Effector memory CD4-positive, alpha-beta T cell (primary cell): ENCODE measurements at places on chromosomes 5 and 9.
A peak's percentile ranks its signal among the peaks of the same experiment; 100 is the strongest.

- no peaks in the 10 kb centered on the region for H3K27me3 ChIP-seq
- DNase-seq, result no peak
- no peaks in the 10 kb centered on the region for H3K4me1 ChIP-seq
- no peak overlapping the region for H3K27ac ChIP-seq
Observed at GRCh38 chr5:122454541-122454940, 142.5 kb downstream of the SNCAIP start.

DNA sequence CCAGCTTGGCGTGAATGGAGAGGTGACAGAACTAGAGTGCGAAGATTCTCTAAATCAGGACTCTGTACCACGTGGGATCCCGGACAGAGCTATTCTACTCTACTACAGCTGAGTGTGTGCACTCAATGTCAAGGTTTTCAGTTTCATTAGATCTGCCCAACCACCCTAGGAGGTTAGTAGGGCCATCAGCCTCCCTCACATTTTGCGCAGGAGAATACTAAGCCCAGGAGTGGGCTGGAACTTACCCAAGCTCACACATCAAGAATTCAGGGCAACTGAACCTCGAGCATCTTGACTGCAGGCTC, 68.3 kb upstream of the TBC1D2 start:
- H3K36me3 ChIP-seq, result no peaks in the 10 kb centered on the region
- DNase-seq, result no peak
- H3K4me1 ChIP-seq, result no peaks in the 10 kb centered on the region
- H3K27ac ChIP-seq, result no peak overlapping the region
- H3K27me3 ChIP-seq, result no peaks in the 10 kb centered on the region

GRCh38 chr9:101315112-101315450, 69.7 kb downstream of the BAAT start:
- no peak overlapping the region for H3K27ac ChIP-seq
- no peaks in the 10 kb centered on the region for H3K27me3 ChIP-seq
- H3K4me3 ChIP-seq, result no peak overlapping the region
- H3K36me3 ChIP-seq, result no peaks in the 10 kb centered on the region
- no peaks in the 10 kb centered on the region for H3K4me1 ChIP-seq
- no peak for DNase-seq

DNA sequence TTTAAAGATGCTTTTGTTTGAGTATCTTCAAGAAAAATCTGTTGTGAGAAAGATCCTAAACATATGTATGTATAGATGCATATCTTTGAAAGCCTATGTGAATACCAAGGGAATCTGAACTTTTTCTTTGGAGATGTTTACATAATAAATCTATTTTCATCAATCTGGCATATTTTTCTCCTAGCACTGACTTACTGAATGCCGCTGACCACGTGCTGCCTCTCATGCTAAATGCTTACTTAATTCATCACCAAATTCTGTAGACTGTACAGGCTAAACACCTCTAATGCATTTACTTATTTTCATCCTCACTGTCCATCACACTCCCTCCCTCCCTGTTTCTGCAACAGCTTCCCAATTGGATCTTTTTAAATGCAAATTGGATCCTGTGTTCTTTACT, 566.2 kb upstream of the WWC1 start:
- no peaks in the 10 kb centered on the region for H3K27me3 ChIP-seq
- H3K36me3 ChIP-seq, result no peaks in the 10 kb centered on the region
- DNase-seq, result no peak
- no peak overlapping the region for H3K4me3 ChIP-seq

DNA sequence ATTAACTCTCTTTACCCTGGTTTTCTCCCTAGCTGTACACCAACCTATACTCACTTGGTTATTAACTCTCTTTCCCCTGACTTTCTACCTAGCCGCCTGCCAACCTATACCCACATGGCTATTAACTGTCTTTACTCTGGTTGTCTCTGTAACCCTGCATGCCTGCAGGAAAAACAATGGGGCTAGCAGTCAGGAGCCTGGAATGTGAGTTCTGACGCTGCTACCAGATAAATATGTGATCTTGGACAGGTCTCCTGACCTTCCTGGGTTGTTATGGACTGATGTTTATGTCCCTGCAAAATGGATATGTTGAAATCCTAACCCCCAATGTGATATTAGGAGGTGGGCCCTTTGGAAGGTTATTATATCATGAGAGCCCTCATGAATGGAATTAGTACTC, 119.2 kb downstream of the SMARCA2 start:
- no peaks in the 10 kb centered on the region for H3K4me1 ChIP-seq
- DNase-seq, result no peak
- H3K36me3 ChIP-seq, result peaks cover 54% of the 10 kb centered on the region
- no peak overlapping the region for H3K27ac ChIP-seq
- H3K27me3 ChIP-seq, result no peaks in the 10 kb centered on the region

DNA sequence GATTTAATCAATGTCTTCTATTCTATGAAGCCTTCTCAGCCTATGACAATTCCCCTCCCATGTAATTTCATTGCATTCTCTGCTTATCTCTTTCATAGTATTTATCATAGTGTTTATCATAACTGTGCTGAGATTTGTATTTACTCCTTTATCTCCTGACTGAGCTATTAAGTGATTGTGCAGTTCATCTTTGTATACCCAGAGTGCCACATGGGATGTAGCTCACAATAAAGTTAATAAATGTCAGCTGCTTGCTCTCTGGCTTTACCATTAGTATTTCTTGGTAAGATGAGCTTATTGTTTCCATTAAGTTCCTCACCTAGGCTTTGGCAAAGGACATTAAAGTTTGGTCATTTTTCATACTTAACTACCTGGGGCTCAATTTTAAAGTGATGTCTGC, 275.1 kb upstream of the MPDZ start:
- no peak overlapping the region for H3K27ac ChIP-seq
- H3K4me1 ChIP-seq, result no peaks in the 10 kb centered on the region
- no peaks in the 10 kb centered on the region for H3K36me3 ChIP-seq
- H3K27me3 ChIP-seq, result no peaks in the 10 kb centered on the region
- DNase-seq, result no peak
- H3K4me3 ChIP-seq, result no peak overlapping the region

DNA sequence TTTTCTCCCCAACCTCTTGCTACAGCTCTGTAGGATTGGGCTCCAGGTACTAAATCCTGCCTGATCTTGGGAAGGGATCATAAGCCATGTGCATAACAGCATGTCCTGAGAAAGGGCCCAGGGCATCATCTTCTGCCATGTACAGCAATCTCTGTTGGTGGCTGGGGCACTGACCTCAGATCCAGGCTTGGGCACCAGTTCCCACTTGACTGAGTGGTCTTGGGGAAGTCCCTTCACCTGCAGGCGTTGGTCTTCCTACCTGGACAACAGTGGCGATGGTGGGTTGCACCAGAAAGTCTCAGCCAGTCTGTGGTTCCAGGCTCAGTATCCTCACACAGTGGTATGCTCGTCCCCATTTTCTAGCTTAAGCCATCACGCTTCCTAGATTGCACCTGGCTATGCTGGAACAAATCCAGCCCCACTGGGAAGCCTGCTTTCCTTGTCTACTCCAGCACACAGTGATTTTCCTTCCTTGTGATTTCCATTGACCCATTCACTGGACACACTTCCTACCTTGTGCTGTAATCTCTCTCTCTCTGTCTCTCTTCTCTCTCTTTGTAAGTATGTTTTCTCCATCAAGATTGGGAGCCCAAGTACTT, 121.7 kb upstream of the PITX1 start:
- H3K27ac ChIP-seq, result no peak overlapping the region
- no peak overlapping the region for H3K4me3 ChIP-seq
- H3K36me3 ChIP-seq, result no peaks in the 10 kb centered on the region
- DNase-seq, result no peak
- H3K4me1 ChIP-seq, result no peaks in the 10 kb centered on the region

DNA sequence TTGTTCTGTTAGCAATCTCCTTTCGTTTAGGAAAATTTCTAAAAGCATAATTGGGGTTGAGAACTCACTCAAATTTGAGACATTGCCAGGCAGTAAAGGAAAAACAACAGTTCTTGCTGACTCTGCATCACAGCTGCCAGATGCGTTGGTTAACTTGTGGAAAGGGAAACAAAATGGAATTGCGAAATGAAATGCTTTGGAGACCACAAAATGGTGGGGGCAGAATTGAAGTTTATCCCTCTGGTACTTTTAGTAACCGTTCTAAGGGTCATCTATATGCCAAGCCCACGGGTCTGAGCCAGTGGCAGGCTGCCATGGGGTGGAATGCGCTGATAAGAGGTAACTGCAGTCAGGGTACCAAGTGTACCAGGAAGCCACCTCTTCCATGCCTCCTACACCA, 28.6 kb upstream of the SELENOP start:
- no peaks in the 10 kb centered on the region for H3K27me3 ChIP-seq
- H3K4me3 ChIP-seq, result no peak overlapping the region
- no peaks in the 10 kb centered on the region for H3K36me3 ChIP-seq

DNA sequence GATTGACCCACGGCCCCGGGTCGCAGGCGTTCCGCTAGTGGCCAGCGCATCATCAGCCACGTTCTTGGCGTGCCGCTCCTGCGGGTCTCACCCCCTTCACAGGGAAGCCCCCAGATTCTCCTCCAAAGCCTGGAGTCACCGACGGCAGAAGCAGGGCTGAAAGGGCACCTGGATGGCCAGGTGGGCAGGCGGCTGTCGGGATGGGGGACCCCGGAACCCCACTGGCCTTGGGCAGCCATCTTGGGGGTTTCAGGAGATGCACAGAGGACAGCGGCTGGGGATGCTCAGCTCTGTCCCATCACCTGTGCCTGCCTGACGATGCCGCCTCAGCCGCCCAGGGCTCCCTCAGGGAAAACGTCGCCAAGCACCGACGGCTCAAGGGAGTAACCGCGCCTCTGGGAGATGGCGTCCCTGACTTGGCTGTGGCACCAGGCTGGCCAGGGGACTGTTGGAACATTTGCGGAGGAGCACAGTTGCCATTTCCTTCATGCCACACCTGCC, 14.1 kb upstream of the SLC9A3 start:
- no peak overlapping the region for H3K4me3 ChIP-seq
- no peak overlapping the region for H3K27ac ChIP-seq
- DNase-seq, result no peak
- no peaks in the 10 kb centered on the region for H3K36me3 ChIP-seq
- no peaks in the 10 kb centered on the region for H3K4me1 ChIP-seq
- no peaks in the 10 kb centered on the region for H3K27me3 ChIP-seq

DNA sequence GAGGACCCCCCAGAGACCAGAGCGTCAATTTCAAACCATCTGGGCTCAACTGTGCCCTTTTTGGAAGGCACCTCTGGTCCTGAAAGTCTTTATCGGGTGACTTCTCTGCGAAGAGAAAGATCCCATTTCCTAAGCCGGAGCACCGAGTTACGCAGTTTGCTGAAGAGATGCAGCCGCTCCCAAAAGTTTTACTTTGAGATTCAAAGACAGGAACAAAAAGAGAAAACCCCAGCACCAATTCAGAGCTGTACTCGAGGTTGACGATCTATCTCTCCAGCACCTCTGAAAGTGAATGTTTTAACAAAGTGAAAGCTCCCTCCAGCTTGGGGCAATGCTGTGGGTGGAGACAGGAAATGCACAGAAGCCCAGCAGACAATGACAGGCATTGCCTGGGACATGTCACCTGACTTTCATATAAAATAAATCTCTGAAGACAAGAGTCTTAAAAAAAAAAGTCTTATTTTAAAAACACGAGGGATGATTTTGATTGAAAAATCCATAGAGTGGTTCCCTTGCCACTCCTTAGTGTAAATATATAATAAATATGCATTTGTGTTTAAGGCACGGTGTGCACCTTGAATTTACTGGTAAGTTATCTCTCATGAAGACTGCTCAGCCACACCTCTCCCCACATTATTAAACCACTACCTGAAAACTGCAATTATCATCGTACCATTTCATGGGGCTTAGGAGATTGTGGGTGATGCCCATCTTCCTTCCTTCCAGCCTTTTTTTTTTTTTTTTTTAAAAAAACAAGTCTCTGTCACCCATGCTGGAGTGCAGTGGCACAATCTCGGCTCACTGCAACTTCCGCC, 79.9 kb downstream of the FNBP1 start:
- H3K27me3 ChIP-seq, result no peaks in the 10 kb centered on the region
- peak; percentile 69 for DNase-seq
- H3K36me3 ChIP-seq, result no peaks in the 10 kb centered on the region
- H3K4me1 ChIP-seq, result peaks cover 31% of the 10 kb centered on the region

- H3K27me3 ChIP-seq, result no peaks in the 10 kb centered on the region
- no peaks in the 10 kb centered on the region for H3K4me1 ChIP-seq
- no peaks in the 10 kb centered on the region for H3K36me3 ChIP-seq
- H3K27ac ChIP-seq, result no peak overlapping the region
- no peak for DNase-seq
Observed at GRCh38 chr5:42168091-42168670, 243.1 kb downstream of the FBXO4 start.

GRCh38 chr5:35354751-35355150, 124.5 kb upstream of the PRLR start:
- no peak overlapping the region for H3K4me3 ChIP-seq
- H3K4me1 ChIP-seq, result no peaks in the 10 kb centered on the region
- H3K27ac ChIP-seq, result no peak overlapping the region
- DNase-seq, result no peak

- H3K36me3 ChIP-seq, result no peaks in the 10 kb centered on the region
- no peak overlapping the region for H3K27ac ChIP-seq
- H3K27me3 ChIP-seq, result no peaks in the 10 kb centered on the region
- H3K4me3 ChIP-seq, result no peak overlapping the region
Observed at GRCh38 chr5:17282283-17283120, 65.1 kb downstream of the BASP1 start.

DNA sequence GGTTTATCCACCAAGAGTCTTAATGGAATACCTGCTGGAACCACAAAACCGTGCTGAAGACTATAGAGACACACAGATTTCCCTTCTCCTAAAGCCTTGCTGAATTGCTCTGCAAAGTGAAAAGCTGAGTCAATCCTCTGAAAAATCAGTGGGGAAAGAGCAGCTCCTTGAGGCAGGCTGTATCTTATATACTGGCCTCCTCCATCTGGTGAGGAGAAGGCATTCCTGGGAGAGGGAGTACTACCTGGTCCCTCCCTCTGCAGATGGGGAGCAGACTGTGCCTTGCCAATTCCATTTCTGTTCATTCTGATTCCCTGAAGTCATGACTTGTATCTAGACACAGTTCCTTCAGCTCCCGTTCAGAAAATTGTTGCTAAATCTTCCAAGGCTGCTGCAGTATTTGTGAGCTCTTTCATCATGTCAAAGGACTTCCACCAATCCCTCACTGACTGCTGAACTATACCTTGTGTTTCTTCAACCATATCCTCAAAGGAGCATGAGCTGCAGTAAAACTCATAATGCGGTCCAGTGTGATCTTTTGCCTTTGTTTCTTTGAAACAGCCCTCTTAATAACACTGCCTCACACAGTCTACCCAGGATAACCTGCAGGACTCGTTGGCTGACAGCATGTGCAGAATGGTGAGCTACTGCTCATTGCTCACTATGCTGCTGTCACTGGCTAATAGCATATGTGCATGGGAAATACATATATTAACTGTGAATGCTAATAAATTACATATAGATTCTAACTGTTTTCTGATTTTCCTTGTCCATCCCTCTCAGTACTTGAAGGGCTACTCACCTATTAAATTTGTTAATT, 84.5 kb downstream of the FOXD1 start:
- no peaks in the 10 kb centered on the region for H3K27me3 ChIP-seq
- DNase-seq, result no peak
- no peak overlapping the region for H3K27ac ChIP-seq
- H3K4me1 ChIP-seq, result no peaks in the 10 kb centered on the region
- H3K36me3 ChIP-seq, result no peaks in the 10 kb centered on the region
